ENCODE measurements at places on chromosomes 3 and 15.

- ATAC-seq: no peak
Measured at GRCh38 chr3:63565220-63565619, 87.3 kb upstream of the SNTN start.

DNA sequence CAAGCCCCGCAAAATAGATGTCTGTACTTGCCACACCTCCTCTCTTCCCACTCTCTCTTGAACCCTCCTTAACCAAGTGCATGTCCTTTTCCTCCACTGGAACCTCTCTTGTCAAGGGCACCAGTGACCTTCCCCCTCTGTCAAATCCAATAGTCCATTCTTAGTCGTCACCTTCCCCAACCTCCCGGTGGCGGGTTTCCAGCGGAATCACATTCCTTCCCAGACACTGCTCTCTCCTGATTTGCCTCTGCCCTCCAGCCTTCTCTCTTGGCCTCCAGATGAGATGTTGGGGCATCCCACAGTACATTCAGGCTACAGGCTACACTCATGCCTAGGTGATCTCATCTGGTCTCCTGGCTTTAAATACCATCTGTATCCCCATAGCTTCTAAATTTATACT, 31.1 kb downstream of the SCN5A start:
- ATAC-seq: no peak

GRCh38 chr3:13065727-13066126, 7.5 kb downstream of the IQSEC1 start:
- no peak for ATAC-seq

- peak; percentile 61 for ATAC-seq
Measured at GRCh38 chr15:34708422-34708821, 46.4 kb downstream of the GJD2 start.

Measured in esophagus mucosa (tissue), 1 donor.